ENCODE measurements at places on chromosomes 1 and 21. TPM values are rescaled to one million over a fixed set of nuclear protein-coding genes. Genes with fewer than 3 reads are reported as not detected.

DNA sequence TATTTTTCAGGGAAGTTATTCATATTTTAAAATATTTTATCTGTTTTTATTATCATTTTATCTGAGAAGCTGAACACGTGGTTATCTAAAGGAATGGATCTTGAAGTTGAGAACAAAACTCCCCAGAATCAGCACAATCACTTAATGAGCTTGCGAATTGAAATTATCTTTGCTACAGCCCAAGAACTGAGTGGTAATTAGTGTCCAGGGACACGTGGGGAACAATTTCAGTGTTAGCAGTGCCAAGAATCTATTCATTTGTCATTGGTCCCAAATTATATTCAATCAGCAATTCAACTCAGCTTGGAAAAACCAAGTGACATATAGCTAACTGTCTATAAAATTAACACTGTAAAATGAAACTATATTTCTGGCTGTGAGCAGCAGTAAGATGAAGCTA is 197.6 kb upstream of the UBE2U start:
- H3K4me3 ChIP-seq = no peak overlapping the region
- H3K27me3 ChIP-seq = no peaks in the 10 kb centered on the region
- peaks cover 12% of the 10 kb centered on the region for H3K4me1 ChIP-seq
- no peak for DNase-seq

DNA sequence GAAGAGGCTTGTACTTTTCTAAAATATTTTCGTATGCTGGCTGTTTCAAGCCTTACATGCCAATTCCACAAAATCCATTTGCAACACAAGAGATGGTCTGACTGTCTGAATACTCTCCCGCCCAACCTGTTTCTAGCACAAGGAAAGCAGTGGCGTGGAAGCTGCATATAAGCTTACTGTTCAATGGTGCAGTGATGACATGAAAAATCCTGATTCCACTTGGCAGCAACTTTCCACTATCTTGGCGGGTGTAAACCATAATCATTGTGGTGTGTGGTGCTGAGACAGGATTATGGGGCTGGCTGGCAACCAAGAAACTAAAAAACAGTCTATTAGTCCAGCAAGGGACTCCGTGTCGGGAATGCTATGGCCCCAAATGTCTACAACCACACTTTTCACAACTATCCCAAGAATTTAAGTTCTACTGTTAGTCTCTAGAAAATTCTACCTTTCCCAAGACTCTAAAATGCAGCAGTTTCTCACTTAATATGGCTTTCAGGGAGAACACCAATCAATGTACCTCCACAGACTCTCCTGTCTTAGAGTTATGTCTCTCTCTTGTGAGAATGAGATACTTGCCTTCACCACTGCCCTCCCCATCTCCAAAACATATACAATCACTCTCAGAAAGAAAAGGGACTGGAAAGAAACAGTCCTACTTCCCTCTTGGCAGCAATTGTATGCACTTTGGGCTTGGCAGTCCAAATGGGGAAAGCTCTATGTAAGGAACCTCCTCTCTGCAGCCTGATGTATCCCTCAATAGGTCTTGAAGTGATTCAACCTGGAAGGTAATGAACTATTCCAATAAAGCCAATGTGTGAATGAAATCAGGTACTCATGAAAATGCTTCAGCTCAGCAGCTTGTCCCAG is 9.5 kb downstream of the COLGALT2 start:
- H3K4me1 ChIP-seq = no peaks in the 10 kb centered on the region
- H3K27me3 ChIP-seq = peaks cover 3% of the 10 kb centered on the region
- no peak for DNase-seq
- H3K36me3 ChIP-seq = no peaks in the 10 kb centered on the region
- no peak overlapping the region for H3K27ac ChIP-seq

GRCh38 chr1:236282425-236282716 is 613 bp upstream of the ERO1B start:
- DNase-seq = no peak
- H3K4me3 ChIP-seq = peak overlapping the region; percentile 89
- H3K27me3 ChIP-seq = no peaks in the 10 kb centered on the region
- H3K4me1 ChIP-seq = peaks cover 13% of the 10 kb centered on the region

DNA sequence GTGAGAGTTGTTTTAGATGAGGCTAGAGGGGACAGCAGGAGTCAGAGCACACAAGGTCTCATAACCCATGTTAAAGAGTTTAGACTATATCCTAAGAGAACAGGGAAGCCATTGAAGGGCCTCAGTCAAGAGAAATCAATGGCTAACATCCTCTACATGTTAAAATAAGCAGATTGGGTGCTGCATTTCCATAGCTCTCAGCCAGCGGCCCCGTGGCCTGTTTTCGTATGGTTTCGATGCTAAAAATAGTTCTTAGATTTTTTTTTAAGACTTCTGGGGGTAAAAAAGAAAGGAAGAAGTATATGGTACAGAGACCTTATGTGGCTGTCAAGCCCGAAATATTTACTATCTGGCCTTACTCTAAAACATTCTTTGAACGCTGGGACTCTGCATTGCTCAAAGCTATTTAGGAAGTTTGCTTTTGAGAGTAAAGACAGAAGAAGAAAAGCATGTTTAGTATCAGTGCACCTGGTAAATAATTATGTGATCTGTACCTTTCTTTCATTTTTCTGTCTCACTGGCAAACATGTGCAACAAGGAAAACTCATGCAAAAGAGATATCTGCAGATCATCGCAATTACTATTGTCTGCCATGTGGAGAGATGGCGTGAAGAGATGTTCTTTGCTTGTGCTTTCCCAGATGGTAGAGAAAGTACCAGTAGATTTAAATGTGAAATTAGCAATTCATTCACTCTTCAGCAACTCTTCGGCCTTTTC is 8.4 kb downstream of the PDIK1L start:
- H3K36me3 ChIP-seq = peaks cover 44% of the 10 kb centered on the region
- no peak overlapping the region for H3K4me3 ChIP-seq
- no peak for DNase-seq
- no peaks in the 10 kb centered on the region for H3K27me3 ChIP-seq
- peaks cover 23% of the 10 kb centered on the region for H3K4me1 ChIP-seq

DNA sequence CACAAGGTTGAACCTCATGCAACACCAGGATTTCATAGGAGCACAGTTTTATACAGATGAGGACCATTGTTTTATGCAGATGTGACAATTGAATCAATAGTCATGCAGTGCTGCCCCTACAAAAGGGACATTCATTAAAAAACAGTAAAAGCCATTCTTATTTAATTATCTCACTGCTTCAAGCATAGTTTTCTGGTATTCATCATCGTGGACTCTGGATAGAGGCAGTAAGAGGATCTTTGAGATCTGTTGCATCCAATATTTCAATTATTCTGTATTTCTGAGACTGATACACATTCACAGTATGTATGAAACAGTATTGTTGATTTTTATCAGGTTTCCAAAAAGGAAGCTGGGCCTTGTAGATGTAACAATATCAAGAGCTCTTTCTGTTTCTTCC is 237.6 kb downstream of the RYR2 start:
- no peak overlapping the region for H3K4me3 ChIP-seq
- H3K4me1 ChIP-seq = no peaks in the 10 kb centered on the region
- H3K36me3 ChIP-seq = no peaks in the 10 kb centered on the region
- no peaks in the 10 kb centered on the region for H3K27me3 ChIP-seq
- H3K27ac ChIP-seq = no peak overlapping the region

- no peak for DNase-seq
- H3K4me3 ChIP-seq = no peak overlapping the region
- no peak overlapping the region for H3K27ac ChIP-seq
- no peaks in the 10 kb centered on the region for H3K4me1 ChIP-seq
- no peaks in the 10 kb centered on the region for H3K36me3 ChIP-seq
These were observed 278.8 kb downstream of the ASTN1 start for GRCh38 chr1:176885751-176886150.

The NDUFS2 gene
- 39.9 TPM for polyA plus RNA-seq

The ATP5PO gene
- 294 TPM for polyA plus RNA-seq

The HSD3B2 gene
- polyA plus RNA-seq = 0.80 TPM

The CGN gene
- 2.8 TPM for polyA plus RNA-seq

The TM2D1 gene
- polyA plus RNA-seq = 33.6 TPM

All from thymus (tissue), 14 donors.